ENCODE measurements at places on chromosomes 11 and 22.

DNA sequence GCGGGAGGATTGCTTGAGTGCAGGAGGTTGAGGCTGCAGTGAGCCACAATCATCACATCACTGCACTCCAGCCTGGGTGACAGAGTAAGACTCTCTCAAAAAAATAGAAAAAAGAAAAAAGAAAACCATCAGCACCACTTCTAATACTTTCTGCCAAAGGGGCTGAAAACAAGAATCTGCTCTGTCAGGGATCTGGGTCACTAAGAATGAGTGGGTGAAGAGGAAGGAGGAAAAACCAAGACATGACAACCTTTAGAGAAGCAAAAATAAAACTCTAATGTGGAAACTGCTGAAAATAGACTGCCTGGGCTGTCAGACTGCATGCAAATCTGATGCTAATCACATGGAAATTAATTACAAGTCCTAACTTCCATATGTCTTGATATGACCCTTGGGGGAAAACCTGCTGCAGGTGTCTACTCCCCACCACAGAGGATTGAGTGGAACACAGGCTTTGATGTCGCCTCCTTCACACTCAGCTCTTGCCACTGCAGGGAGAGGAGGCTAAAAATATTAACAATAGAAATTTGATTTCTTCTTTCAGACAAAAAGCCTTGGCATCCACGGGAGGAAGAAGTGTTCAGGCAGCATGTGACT is 62.5 kb upstream of the CRTAM start:
- no peak for DNase-seq

DNA sequence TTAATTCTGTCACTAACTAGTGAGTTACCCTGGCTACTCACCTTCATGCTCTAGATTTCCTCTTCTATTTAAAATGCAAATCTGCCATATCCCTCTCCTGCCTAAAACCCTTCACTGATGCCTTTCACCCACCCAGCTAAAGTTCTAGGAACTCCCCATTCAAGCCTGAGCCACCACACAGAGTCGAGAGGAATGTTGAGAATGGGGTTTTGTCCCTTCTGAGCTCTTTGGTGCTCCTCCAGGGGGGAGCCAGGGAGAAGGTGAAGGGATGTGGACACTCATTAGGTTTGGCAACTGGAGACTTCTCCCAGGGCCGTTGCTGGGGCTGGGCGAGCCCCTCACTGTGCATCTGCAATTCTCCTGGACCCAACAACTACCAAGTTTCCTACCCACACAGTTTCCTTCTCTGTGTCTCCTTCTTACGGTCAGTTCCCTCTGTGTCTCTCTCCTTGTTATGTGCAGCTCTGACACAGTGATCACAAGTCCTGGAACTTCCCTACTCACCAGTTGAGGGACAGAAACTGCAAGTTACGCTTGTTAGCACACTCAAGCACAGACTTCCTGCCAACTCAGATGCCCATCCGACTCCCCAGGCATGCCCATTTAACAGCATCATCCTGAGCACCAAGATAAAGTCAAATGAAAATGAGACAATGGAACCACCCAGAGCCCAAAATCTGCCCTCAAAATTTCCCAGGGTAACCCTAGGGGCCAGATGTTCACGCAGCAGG is 6.5 kb upstream of the IL10RA start:
- no peak for DNase-seq

DNA sequence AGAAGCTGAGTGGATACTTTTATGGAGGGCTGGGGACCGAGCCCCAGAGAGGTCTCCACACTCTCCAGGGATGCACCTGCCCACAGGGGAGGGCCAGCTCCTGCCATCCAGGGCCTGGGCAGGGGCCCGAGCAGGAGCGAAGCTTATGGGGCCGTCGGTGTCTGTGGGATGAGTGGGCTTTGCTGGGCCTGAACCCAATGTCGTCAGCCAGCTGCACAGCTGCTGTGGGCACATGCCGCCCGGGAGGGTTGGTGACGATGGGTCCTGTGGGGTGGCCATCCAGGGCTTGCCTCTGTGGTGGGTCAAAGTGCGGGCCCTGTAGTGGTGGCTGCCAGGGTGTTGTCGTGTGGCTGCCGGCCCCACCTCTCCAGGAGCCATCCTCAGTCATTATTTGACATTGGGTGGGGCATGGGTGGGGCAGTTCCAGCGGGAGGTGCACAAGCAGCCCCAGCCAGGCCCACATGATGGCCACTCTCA is 447.1 kb downstream of the TBC1D22A start:
- no peak for DNase-seq

GRCh38 chr11:100182350-100182749 is 504.7 kb upstream of the ARHGAP42 start:
- DNase-seq = no peak

GRCh38 chr22:26589367-26589844 is 526 bp downstream of the TPST2 start:
- peak; percentile 25 for DNase-seq

GRCh38 chr11:82229341-82229740 is 504.3 kb downstream of the FAM181B start:
- DNase-seq = no peak

DNA sequence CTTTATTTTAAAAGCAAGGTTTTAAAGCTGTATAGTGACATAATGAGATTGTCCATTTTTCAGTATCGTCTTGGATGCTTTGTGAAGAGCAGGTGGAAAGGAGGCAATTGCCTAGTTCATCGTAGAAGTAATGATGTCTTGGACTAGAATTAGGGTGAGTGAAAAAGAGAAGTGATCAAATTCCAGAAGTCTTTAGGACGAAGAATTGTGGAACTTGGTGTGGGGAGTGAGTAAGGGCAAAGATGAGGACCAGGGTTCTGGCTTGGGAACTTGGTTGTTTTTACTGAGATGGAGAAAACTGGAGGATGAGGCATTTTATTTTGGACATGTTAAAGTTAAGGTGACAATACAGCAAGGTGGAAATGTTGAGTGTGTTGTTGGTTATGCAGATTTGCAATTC is 1.2 kb downstream of the ILK start:
- no peak for DNase-seq

DNA sequence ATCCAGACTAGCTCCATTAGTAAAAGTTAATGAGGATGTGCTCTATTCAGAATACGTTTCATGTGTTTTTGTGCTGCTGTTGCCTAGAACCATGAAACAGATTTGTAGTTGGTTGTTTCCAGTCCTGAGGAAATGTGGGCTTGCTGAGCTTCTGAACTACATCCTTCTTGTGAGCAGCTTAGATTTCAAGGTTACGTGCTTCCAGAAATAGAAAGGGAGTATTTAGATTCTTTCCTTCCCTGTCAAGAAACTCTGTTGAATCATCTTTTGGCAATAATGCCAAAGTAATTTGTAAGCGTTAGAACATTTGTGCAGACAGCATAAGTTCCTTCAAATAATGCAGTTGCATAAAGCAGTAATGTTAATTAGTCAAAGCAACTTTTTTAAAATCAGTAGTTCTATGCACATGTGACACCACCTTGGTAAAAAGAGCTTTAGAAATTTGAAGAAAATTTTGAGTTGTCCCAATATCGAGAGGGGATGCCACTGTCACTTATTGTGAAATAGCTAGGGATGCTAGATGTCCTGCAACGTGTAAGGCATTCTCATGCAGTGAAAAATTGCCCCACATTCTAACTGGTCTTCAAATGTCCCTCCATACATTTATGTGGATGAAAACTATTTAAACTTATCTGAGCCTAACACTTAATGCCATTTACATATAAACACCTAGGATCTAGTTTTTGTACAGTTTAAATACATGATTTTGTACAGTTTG is 169.6 kb downstream of the ETS1 start:
- no peak for DNase-seq

DNA sequence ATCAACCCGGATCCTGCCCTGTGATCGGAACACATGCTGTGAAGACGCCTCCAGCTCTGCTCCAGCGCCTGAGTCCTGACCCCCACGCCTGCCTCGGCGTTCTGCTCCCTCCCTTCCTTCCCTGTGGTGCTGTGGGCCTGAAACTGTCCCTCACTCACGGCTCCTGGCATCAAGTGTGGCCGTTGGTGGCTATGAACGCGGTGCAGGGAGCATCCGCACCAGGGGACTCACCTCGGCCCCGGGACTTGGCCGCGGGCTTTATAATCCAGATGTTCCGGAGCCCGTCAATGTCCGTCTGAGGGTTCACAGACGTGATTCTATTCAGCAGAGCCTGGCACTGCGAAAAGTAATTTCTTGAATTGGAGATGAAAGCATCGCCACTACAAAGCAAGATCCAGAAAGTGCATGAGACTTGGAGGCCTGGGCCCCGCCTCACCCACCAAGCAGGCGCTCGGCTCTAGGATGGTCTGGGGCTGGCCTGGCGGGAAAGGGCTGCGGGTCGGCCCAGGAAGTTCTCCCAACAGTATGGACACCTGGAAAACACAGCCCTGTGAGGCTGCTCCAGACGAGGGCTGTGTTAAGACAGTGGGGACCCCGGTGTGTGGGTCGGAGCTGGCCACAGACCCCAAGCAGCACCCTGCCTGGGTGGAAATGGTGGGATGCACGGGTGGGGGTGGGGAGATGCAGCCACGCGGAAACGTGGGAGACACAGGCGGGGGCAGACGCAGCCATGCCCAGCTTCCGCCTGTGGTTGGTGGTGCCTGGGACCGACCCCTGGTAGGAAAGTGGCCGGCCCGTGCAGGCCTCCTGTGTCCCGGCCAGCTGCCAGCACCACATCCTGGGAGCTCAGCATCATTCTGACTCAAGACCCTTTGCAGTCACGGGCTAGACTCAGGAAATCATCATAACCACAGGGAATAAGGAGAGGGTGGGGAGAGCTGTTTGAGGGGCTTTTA is 21.8 kb upstream of the IL17REL start:
- no peak for DNase-seq

DNA sequence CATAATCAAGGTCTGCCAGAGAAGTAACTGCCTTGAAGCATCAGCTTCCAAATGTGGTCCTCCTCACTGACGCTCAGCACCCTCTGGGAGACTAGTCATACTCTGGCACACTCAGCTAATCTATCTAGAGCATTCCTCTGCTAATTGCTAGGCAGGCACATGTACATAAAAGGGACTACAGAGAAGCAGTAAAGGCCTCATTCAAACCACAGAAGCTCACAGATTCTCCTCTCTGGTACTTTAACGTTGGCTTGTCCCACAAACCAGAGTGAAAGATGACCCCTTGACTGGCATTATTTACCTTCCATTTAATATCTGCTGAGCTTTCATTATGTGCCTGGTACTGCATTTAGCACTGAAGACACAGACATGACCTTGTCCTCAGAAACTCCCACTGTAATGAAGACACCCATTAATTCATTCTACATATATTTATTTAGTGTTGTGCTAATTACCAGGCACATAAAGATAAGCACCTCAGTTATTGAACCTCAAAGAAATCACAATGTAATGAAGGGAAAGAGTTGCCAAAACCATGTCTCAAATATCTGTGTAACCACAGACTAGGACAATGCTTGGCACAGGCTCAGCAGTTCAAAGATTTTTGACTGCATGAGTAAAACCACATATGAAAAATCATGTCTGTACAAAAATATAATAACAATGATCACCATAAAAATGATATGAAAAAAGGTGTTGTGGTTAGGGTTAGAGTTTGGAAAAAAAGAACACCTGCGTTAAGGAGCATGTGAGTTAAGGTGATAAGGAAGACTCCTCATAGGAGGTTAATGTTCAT is 550.4 kb downstream of the DLG2 start:
- DNase-seq = no peak

Measured in GM12891 (cell line).